T-helper 2 cell treated with Interferon-gamma antibody and Interleukin-4, amounts not matched to agents 5 μg/mL and 100 μg/mL, for 36 hours (primary cell): ENCODE measurements at places on chromosomes 2 and 18.

DNA sequence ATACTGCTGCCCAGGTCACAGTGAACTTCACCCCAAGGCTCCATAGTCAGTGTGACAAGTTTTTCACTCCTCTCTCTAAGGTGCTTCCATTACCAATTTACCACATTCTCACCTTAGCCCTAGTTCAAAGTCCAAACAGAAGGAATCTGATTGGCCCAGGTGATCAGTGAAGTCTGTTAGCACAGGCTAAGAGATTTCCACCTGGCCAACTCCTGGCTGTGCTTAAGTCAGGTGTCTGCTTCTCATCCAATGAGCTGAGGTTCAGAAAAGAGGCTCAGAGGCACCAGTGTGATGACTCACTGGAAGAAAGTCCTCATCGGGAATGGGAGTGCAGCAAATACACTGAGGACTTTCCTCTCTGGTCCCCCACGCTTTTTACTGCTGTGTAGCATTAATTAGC, 164.4 kb upstream of the MGAT5 start:
- DNase-seq = no peak

DNA sequence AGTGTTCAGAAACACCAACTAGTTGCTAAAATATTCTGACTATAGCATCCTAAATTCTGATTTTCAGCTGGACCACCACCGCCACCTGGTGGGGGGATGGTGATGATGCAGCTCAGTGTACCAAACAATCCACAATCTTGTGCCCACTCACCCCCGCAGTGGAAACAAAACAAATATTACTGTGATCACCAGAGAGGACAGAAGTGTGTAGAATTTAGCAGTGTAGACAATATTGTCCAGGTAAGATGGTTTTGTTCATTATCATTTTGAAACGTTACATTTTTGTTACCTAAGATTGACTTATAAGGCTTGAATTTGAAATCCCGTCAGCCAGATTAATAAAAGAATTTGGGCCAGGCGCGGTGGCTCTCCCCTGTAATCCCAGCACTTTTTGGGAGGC, 31.7 kb upstream of the UBXN4 start:
- peak; percentile 54 for DNase-seq

DNA sequence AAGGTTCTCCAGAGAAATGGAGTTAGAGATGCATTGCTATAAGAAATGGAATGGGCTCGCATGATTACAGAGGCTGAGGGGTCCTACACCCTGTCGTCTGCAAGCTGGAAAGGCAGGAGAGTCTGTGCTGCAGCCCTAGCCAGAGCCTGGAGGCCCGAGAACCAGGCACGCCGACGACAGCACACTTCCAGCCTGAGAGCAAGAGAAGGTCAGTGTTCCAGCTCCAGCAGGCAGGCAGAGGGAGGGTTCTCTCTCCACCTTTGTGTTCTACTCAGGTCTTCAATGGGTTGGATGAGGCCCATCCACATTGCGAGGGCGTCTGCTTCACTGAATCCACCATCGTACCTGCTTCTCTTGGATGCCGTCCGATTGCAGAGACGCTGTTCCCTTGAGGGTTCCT, 177.6 kb upstream of the HDAC4 start:
- DNase-seq = no peak

GRCh38 chr2:111042772-111043771, 77.6 kb upstream of the BCL2L11 start:
- peak; percentile 57 for DNase-seq

DNA sequence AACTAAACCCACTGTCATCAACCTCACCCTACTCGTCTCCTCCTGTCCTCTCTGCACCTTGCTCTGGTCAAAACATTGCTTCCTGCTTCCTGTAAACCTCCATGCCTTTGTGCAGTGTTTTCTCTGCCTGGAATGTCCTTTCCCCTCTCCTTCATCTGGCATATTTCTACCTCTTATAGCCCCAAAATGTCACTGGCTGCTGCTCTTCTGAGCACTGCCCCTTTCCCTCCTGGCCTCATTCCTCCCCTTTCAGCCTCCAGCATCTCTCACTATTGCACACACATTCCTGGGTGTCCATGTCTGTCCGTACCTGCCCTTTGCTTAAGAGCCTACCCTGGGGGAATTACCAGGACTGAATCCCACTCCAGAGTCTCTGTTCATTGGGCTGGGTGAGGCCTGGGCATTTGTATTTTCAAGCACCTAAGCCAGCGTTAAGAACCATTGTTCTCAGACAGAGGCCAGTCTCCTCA, 84.9 kb downstream of the MOGAT1 start:
- no peak for DNase-seq

DNA sequence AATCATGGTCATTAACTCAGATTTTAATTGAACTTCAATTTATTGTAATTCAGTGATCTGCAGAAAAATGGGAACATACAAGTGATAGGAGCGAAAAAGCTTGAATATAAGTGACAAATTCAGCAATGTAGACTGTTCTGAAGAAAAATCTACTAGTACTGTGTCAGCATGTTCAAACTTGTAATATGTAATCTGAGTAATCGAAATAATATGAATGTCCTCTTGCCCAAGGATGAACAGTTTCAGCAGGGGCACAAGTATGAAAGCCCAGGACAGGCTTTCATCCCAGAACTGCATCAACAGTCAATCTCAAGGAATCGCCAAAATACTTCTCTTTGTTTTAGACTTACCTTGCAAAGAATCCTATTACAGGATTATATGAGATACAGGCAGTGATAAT, 1110.5 kb downstream of the LRP1B start:
- DNase-seq = no peak

DNA sequence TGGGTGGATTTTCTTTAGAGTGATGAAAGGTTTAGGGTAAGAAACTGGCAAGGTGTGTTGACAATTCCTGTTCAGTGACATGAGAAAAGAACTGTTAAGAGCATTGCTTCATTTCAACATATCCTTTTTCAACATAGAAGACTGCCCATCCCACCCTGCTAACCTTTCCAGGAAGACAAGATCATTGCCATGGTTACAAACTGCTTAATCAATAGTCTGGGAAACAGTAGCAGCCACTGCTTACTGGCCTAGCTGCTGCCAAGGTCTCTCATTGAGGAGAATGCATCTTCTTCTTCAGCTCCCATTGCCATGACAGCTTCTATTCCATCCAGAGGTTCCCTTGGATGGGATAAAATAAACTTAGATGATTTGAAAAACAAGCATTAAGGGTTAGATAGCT, 212.1 kb downstream of the LRRTM1 start:
- DNase-seq = no peak

- no peak for DNase-seq
These were observed 474.9 kb downstream of the EIPR1 start for GRCh38 chr2:2902547-2903281.

DNA sequence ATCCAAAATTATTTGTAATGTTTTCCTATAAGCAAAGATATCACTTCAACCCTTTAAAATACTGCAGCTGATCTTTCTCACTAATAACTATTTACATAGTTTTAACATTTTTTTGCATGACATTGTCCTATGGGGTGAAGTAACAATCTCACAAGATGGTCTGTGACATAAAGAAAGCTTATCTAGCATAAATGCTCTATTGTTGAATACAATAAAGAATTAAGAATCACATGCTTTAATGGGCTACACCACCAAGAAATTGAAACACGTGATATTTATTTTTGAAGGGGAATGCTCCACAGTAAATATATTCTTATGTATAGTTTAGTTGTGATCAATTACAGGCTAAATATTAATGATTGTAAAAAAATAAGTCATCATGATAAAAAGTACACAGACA, 441.1 kb downstream of the PTH2R start:
- DNase-seq = no peak

- no peak for DNase-seq
These were observed 1579.2 kb upstream of the ACVR2A start for GRCh38 chr2:146265656-146266055.

GRCh38 chr2:132466428-132467028, 49.9 kb downstream of the GPR39 start:
- no peak for DNase-seq

GRCh38 chr2:39524061-39524460, 87.0 kb upstream of the MAP4K3 start:
- no peak for DNase-seq

DNA sequence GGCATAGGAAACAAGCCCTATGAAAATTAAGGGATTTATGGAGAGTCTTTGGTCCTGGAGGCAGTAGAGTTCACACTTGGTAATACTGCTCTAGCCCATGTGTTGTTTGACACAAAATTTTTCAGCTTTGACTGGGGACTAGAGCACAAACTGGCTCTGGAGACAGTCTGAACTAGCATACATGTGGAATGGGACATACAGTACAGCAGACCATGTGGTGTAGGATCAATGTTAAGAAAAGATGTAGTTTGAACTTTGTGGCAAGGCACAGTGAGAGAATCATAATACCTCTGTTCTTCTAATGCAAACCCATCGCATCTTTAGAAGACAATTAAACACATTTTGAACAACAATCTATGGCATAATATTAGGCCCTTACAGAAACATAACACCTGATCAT, 521.5 kb upstream of the DDX18 start:
- no peak for DNase-seq

DNA sequence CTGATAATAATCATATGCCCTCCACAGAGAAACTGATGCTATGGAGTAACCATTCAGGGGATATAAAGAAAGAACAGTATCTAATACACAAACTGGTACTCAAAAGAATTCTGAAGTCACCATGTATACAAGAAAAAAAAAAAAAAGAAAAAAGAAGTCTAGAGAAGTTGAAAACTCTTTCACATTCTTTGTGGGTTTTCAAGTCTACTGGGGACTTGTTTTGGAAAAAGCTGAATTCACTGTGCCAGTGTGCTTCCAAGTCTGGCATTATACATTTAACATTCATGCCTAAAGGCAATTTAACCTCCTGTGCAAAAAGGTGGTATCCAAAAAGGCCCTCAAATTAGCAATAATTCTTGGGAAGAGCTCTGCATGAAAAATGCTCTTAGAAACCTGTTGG, 94.8 kb upstream of the ITGB6 start:
- DNase-seq = no peak

DNA sequence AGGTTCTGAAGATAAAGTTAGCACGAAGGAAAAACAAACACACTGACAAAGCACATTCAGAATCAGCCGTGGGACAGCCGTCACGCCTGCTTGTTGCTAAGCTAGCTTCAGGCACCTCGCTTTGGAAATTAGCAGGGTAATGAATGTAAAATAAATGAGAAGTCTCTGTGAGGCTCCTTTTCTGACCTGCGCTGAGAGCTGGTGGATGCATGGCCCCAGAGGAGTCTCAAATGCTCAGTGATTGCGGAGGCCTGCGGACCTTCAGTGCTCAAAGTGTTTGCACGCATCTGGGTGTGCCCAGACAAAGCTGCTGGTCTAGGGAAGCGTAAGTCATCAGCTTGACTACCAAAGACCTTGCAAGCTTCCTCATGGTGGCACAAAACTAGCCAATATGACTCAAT, 50.6 kb downstream of the CD8B2 start:
- no peak for DNase-seq

- DNase-seq = no peak
These were observed 195.6 kb downstream of the AGAP1 start for GRCh38 chr2:235689427-235689853.

DNA sequence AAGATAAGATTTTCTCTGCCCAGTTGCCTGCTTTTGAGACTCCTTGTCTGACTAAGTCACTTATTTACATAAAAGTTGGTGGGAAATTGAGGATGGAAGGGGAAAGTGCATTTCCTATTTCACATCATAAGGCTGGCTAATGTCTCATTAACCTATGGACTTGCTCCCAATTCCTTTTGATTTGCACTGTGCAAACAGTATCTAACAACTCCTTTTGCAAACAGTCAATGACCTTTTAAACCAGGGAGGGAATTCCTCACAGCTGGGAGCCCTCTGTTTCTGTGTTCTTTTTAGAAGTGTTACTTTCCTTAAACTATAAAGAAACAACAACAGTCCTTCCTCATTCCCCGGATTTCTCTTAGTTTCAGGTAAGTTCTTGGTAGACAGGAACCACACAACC, 272.8 kb downstream of the RND3 start:
- no peak for DNase-seq

DNA sequence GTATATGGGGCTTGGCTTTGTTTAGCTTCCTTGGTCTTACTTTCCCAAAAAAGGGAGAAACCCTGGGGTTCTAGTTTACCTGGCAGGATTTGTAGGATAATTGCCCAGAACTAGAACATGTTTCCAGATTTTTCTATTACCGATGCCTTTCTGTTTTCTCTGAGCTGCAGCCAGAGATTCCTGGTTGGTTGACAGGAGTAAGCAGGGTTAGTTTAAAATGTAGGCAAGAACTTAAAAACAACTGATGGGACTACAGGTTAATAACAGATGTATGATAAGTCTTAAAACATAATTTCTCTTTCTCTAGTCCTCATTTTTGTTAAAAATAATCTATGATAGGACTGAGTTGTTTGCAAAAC, 38.9 kb upstream of the GMCL1 start:
- DNase-seq = no peak

- DNase-seq = no peak
These were observed 150.5 kb upstream of the TWIST2 start for GRCh38 chr2:238697193-238698071.

DNA sequence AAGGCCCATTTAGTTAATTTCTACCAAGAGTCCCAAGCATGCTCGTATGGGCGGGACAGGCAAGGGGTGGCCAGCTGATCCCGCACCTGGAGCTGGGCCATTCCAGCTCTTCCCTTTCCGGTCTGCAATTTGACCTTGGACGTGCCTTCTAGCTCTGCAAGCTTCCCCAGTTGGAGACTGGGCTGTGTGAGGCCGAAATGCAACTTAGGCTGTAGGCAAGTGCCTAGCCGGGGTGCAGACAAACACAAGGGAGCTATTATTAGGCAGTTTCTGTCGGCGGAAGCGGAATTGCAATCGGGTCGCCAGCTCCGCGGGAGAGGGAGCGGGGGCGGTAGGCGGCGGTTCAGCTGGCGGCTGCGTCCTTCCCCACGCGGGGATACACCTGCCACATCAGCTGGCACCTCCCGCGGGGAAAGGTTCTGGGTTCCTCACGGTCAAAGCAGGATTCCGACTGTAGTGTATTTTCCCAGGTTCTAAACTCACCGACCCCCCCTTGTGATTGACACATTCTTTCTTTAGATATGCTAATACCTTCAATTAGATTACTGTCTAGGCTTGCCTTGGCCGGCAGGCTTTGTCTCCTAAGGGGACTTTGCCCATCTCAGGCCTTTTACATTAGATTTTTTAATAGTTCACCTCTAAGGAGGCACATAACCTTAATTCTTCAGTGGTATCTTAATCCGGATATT, 17.1 kb upstream of the ZNF532 start:
- no peak for DNase-seq

GRCh38 chr2:100956081-100956480, 46.0 kb upstream of the RPL31 start:
- DNase-seq = no peak

- no peak for DNase-seq
These were observed at the start of gene PLEK for GRCh38 chr2:68365087-68365486. PLEK (plus strand) TSS chr2:68365282; CDS start chr2:68365352, 70 bp downstream.

- DNase-seq = no peak
These were observed 132.8 kb downstream of the PIK3C3 start for GRCh38 chr18:42087876-42088275.

- no peak for DNase-seq
These were observed 10.1 kb downstream of the MAT2A start for GRCh38 chr2:85549095-85549494.
